ENCODE measurements at places on chromosomes 12 and 14.
A peak's percentile ranks its signal among the peaks of the same experiment; 100 is the strongest.

GRCh38 chr14:51424561-51425251 lies 184.7 kb downstream of the TMX1 start:
- no peak for DNase-seq

DNA sequence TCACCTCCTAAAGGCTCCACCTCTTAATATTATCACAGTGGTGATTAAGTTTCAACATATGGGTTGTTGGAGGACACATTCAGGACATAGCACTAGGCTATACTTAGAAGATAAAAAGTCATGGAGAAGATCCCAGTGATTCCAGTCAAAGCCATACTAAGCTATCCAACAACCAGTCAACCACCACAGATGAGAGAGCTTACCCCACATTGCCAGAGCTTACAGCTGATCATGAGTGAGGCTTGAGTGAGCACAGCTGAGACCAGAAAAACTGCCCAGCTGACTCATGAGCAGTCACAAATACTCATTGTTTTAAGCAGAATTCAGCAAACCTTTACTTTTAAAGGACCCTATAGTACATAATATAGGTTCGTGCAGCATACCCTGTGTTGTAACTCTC lies 85.1 kb downstream of the DRAM1 start:
- no peak for DNase-seq

DNA sequence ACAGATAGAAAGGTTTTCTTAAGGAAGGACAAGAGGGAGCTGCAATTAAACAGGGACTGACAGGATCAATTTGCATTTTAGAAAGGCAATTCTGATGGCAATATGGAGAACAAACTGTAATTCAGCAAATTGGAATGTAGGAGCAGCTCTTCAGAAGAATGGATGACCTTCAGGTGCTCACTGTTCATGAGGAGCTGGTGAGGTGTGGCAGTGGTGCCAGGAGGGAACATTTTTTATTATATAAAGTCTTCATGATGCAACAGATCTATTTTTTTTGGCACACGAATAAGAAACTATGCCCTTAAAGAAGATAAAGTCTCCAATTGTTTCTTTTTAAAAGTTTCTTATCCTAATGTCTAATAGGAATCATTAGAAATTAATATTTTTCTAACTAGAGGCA lies 151.7 kb downstream of the SLC38A4 start:
- DNase-seq, result no peak

- no peak for DNase-seq
These were observed 58.2 kb upstream of the ALG10B start for GRCh38 chr12:38258411-38258810.

GRCh38 chr12:110012137-110012536 lies 12.9 kb downstream of the ANKRD13A start:
- no peak for DNase-seq

- DNase-seq, result no peak
These were observed 43.8 kb downstream of the RIMBP2 start for GRCh38 chr12:130672089-130672820.

DNA sequence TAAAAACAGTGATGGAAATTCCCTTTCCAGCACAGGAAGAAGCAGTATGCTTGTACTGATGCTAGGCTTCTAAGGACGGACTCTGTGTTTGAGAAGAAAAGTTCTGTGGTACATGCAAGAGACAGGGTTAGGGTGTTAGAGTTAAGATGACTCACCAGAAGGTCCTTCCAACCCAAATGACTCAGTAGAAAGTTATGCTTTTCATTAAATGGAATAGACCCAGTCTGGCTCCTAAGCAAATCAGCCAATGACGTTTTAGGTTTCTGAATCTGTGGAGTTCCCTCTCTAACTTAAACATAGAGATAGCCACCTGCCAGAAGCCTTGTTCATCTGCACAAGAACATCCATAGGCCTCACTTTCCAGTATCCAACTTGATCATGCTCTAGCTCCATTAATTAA lies 5.7 kb downstream of the PTHLH start:
- peak; percentile 80 for DNase-seq

- no peak for DNase-seq
These were observed 897.9 kb downstream of the BCL11B start for GRCh38 chr14:98374136-98374535.

DNA sequence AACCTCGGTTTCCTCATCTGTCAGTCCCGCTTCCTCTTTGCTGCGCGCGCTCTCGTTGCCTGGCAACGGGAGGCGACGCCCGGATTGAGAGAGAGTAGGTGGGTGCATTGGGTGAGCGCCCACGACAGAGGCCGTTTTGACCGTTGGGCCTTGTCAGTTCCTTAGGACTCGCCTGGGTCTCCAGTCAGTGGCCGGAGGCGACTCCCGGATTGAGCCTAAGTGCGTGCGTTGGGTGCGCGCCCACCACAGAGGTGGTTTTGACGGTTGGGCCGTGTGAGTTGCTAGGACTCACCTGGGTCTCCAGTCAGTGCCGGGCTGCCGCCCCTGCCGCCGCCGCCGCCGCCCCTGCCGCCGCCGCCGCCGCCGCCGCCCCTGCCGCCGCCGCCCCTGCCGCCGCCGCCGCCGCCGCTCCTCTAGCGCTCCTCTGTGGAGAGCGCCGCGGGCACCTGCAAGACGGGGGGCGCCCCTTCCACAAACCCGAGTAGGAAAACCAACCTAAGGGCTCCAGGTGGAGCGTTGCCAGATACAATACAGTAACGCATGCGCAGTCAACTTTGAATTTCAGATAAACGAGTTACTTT lies 37.2 kb downstream of the APOBEC1 start:
- no peak for DNase-seq

GRCh38 chr14:106039400-106039799 lies 513.0 kb downstream of the TMEM121 start:
- DNase-seq, result peak; percentile 43

- no peak for DNase-seq
These were observed 131.3 kb upstream of the CPSF6 start for GRCh38 chr12:69108037-69108436.

DNA sequence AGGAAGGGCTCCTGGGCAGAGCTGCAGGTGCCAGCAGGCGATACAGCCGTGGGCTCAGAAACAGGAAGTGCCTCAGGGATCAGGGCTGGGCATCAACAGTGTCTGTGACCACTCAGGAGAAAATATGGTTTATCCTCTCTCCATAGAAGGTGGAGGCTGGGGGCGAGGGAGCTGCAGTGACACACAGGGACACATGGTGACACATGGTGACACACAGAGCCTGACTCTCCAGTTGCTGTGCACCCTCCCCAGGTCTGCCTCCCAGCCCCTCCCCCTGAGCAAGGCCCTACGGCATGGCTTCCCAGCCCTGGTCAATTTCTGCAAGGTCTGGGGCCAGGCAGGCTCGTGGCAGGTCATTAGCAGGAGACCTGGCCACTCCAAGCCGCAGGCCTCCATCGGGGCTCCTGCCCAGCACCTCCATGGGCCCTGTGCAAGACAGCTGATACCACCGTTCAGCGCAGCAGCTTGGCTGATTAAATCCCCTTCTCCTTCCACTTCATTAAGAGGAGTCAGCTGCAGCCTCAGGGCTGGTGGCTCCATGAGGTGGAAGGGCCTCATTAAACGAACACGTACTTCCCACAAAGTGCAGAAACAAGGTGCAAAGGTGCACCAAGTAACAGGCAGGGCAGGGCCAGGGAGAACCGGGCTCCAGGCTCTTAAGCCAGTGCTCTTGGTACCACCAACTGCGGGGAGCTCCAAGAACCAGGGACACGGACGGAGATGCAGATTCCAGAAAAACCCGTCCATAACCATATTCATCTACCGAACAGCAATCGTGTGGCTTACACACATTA lies 60.7 kb downstream of the CCNK start:
- DNase-seq, result no peak

GRCh38 chr12:105765053-105766014 lies 373.4 kb downstream of the NUAK1 start:
- no peak for DNase-seq

GRCh38 chr14:77640756-77641533 lies 24.5 kb upstream of the SPTLC2 start:
- DNase-seq, result no peak

- peak; percentile 25 for DNase-seq
These were observed 4.2 kb upstream of the TMEM30B start for GRCh38 chr14:61285364-61285763.

- no peak for DNase-seq
These were observed 226.1 kb downstream of the KSR2 start for GRCh38 chr12:117742721-117743120.

GRCh38 chr14:63727231-63727735 lies 582 bp downstream of the SGPP1 start:
- peak; percentile 49 for DNase-seq

DNA sequence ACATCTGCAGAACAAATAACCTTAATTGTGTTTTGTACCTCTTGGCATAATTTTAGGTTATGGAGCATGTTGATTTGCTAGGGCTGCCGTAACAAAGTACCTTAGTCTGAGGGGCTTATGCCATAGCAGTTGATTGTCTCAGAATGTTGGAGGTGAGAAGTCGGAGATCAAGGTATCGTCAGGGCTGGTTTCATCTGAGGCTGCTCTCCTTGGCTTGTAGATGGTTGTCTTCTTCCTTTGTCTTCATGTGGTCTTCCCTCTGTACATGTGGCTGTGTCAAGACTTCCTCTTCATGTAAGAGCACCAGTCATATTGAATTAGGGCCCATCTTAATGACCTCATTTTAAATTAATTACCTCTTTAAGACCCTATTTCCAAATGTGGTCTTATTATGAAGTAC lies 64.4 kb upstream of the PTHLH start:
- no peak for DNase-seq

- DNase-seq, result no peak
These were observed 23.9 kb downstream of the FERMT2 start for GRCh38 chr14:52926953-52927352.

- DNase-seq, result no peak
These were observed 1.6 kb downstream of the FMNL3 start for GRCh38 chr12:49705479-49706134.

Data from A549 (cell line).